ENCODE measurements at places on chromosomes 7 and 10.
A peak's percentile ranks its signal among the peaks of the same experiment; 100 is the strongest.

GRCh38 chr7:151276666-151277590 is 28.4 kb upstream of the SMARCD3 start:
- peak; percentile 55 for DNase-seq

GRCh38 chr10:24518981-24519597 is 204.6 kb downstream of the ARHGAP21 start:
- DNase-seq = peak; percentile 38

GRCh38 chr10:62084451-62084850 is 183.0 kb downstream of the ARID5B start:
- peak; percentile 66 for DNase-seq

GRCh38 chr10:30553626-30554439 is 75.7 kb downstream of the LYZL2 start:
- no peak for DNase-seq

- DNase-seq = no peak
Measured at GRCh38 chr7:158112571-158113320, 474.9 kb downstream of the PTPRN2 start.

GRCh38 chr10:120505866-120506265 is 48.8 kb downstream of the PLPP4 start:
- DNase-seq = no peak

- DNase-seq = no peak
Measured at GRCh38 chr10:123379156-123379555, 225.0 kb downstream of the BUB3 start.

DNA sequence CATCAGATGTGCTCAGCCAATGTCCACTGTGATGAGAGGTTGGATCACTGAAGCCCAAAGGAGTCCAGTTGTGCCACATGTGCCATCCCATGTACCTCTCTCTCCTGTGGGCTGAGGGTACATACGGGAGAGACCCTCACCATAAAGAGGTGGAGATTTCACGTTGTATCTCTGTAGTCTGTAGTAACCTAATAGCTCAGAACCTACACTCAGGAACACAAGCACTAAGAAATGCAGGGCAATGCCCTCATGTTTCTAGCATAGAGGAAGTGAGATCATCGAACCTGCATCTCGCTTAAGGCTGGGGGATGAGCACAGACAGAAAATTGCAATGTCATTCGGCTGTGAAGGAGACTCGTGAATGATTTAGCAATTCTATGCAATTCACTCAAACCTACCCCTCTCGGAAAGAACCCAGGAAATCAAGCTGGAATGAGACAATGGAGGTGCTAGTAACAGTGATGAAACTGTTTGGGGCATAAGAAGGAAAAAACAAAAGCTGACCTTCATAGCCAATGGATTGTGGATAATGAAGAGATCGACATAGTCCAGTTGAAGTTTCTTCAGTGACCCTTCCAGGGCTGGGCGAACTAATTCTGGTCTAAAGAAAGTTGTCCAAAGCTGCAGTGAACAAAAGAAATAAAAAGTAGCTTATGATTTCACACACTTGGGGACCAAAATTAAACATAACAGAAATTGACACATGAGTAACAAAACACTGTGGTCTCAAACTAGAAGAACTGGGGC is 80.3 kb upstream of the UCN3 start:
- peak; percentile 26 for DNase-seq

DNA sequence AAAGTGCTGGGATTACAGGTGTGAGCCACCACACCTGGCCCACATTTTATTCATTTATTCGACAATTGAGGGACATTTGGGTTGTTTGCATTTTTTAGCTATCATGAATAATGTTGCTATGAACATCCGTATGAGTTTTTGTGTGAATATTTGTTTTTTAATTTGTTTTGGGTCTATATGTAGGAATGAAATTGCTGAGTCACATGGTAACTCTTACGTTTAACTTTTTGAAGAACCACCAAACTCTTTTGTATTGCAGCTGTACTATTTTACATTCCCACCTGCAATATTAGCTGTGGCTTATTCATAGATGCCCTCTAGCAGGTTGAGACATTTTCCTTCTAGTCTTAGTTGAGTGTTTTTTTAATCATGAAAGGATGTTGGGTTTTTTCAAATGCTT is 14.4 kb downstream of the PLAC9 start:
- no peak for DNase-seq

DNA sequence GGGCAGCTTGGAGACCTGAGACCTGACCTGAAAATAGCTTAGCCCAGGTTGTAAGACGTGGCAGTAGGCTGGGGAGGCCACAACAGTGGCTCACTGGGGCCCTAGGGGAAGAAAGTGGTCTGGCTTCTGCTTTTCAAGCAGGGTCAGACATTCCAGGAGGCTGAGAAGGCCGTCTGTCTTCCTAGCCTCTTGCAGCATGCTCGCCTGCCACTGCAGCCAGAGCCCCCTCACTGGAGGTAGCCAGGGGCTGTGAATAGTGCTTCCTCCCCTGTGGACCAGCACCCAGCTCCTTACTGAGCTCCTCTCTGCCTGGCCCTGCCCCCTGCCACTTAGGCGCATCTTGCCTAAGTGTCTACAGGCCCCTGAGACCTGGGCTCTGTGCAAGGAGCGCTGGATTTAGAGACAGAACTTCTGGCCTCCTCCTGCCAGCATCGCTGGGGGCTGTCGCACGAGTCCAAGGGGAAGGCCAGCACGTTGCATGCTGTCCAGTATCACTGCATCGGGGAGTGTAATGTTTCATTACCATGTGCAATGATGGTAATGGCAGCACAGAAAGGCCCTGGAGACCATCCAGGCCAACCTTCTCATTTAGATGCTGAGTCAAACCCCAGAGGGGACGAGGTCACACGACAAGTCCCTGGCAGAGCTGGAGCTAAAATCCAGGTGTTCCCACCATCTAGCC is 12.7 kb downstream of the ZMIZ1 start:
- peak; percentile 83 for DNase-seq

DNA sequence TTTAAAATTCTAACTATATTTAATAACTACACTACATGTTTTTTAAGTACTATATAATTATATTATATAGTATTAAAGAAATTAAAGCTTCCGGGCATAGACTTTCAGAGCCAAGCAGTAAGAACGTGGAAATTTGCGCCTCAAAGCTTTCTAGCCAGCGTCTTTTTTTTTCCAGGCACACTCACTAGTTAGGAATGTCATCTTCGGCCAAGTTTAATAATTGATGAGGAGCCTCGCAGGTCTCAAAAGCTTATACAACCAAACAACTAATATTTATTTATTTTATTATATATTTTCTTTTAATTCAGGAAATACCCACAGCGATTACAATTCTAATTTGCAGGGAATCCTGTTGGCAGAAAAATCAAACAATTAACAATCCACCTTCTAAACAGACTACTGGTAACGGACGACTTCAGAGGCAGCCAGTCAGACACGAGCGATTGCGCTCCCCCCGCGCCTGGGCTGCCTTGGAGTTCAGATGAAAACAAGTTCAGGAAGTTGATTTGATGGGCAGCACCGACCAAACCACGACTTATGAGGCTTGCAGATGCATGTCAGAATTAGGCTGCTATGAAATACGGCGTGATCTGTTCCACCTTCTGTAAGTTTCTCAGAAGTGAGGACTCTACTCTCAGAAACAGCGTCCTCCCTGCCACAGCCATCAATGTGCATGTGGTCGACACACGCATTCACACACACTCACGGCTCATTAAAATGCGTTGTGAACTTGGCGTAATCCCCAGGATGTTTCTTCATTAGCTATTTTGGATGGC is 431.8 kb upstream of the MGMT start:
- DNase-seq = no peak

DNA sequence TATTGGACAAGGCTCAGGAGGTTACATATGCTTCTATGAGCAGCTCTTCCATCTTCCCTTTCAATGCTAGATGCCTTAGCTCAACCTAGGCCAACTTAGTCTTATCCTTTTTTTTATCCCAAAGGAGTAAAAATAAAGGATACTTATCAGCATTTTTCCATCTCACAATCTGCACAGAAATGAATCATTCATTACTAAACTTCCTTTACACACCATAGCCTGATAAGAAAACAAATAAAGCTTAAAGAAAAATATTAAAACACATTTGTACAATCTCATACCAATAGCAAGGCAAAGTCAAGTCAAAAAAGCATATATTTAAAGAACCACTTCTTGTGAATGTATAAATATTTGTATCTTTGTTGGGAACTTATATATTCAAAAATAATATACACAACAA is 407.4 kb downstream of the GRM8 start:
- no peak for DNase-seq

GRCh38 chr10:63628526-63629362 is 107.5 kb downstream of the REEP3 start:
- peak; percentile 60 for DNase-seq

DNA sequence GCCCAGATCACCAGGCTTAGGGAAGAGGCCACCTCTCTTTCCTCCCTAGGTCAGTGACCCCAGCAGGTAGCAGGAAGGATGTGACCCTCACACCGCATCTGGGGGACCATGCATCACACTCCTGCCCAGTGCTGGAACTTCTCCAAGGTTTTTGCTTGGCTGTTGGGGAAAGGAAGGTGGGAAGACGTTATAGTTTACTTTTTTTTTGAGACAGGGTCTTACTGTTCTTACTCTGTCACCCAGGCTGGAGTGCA is 8.6 kb downstream of the ZCCHC24 start:
- DNase-seq = no peak

DNA sequence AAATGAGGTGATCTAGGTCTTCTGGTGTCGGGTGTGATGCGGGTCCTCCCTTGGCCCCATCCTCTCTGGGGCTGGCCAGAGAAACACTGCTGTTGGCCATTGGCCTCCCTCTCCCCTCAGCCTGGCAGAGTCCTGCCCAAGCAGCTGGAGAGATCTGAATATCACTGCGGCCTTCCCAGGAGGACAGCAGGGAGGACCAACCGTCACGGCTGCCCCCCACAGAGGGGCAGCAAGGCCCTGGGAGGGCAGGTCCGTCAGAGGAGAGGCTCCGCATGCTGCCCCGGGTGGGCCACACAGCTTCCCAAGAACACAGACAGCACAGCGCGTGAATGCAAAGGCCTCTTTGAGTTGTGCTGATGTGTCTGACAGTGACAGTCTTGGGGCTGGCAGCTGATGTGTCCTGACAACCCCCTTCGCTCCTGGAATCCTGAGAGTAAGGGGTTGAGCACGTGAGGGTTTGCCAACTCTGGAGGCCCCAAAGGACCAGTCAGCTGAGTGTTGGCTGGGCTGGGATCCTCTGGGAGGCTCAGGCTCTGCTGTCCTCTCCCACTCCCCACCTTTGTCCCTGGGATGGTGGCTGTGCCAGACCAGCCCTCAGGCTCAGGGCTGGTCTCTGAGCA is 132.5 kb upstream of the UNC5B start:
- DNase-seq = no peak

DNA sequence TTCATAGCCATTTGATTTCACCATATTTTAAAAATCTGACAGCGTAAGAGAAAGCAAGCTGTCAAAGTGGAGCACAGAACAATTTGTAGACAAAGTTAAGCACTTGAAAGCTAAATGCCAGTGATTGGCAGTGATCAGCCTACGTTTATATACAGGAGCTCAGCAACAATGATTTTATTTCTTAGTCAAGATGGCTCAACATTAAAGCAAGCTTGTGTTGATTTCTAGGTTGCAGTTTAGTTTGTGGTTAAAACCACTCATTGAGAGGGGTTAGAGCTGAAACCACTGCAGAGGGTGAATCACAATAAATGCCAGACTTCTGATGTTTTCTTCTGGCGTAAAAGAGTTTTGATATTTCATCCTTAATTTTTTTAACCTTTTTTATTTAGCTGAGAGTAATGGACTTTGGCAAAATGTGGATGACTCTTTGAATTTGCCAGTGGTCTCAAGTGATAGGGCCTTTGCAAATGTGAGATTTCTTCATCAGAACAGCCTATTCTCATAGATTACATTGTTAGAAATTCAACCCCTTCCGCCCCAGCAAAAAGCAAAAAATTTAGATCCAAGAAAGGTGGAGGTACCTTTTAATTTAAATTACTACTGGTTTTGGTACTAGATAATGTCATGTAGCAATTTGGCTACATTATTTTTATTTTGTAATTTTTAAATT is 73.8 kb downstream of the SHOC2 start:
- peak; percentile 92 for DNase-seq

- no peak for DNase-seq
Measured at GRCh38 chr10:45380903-45381620, 7.0 kb downstream of the ALOX5 start.

DNA sequence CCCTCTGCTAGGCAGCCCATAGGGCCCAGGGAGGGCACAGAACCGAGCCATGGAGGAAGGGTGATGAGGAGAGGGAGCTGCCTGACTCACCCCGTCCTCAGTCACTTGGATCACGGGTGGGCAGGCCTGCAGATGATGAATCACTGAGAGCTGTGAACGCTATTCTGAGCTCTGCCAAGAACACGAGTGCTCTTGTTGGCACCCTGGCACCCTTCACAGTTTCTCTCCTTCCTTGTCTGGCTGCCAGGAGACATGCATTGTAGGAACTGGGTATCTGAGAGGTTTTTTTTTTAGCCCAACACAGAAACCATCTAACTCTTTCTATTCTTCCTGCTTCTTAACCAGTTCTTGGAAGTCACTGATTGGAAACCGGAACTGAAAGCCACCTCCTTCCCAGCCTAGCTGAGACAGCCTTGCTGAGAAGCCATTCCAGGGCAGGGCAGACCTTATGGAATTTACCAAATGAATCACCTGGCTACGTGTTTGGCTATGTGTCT is 82.1 kb downstream of the SLC37A3 start:
- peak; percentile 60 for DNase-seq

DNA sequence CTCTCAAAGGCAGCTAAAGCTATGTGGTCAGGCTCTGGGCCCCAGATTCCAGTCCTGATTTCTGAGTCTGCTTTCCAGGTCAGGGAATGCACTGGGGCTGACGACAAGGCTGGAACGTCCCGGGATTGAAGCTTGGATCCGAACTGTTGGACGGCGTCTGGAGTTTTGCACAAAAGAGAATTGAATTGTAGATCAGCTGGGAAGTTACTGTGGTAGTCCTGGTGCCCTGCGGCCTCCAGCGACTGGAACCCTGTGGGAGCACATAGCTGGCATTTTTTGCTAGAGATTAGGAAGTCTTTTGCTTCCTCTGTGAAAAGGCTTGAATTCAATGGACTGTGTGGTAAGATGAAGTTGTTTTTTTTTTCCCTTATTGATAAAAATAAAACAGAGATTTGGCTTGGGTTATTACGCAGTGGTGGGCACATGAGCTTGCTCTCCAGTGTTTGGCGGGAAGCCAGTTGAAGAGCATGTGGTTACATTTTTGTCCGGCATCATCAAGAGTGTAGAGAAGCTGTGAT is at the start of gene HK1:
HK1 (plus strand) TSS at position 51 of the 518 bp plus-strand sequence.
- no peak for DNase-seq

- DNase-seq = peak; percentile 20
Measured at GRCh38 chr7:3650844-3651243, 349.8 kb downstream of the SDK1 start.

- DNase-seq = no peak
Measured at GRCh38 chr7:121042195-121042594, 53.7 kb downstream of the CPED1 start.

GRCh38 chr10:6347391-6347951 is 144.7 kb downstream of the PFKFB3 start:
- no peak for DNase-seq

DNA sequence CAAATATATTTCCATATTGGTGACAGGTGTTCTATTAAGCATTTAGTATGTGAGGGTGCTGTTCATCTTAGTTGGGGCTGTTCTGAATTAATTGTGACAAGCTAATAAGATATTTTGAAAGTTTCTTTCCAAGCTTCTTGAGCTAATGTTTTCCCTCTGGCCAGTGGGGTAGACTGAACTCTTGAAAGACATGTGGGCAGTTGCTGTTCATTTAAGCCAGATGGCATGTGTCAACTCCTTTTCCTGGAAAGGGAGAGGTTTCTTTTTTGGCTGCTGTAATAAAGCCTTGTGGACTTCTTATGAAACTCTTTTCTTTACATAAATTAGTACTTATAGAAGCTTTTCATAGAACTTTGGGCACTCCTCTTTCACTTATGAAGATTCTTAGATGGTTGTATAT is 21.7 kb downstream of the RAB18 start:
- DNase-seq = peak; percentile 26

- DNase-seq = no peak
Measured at GRCh38 chr7:11175887-11176286, 202.2 kb downstream of the PHF14 start.
